NCI-H1105 treated with DMSO at 0.1 percent for 48 hours (cell line): ENCODE measurements at places on chromosomes 13 and 19.

- DNase-seq = no peak
Measured at GRCh38 chr13:97254816-97255215, 32.7 kb downstream of the MBNL2 start.

GRCh38 chr19:7877249-7877836, 3.2 kb upstream of the PRR36 start:
- no peak for DNase-seq

GRCh38 chr13:45325806-45326205, 15.2 kb downstream of the TPT1 start:
- DNase-seq = no peak

GRCh38 chr19:50947123-50947522, 5.7 kb downstream of the KLK5 start:
- no peak for DNase-seq

DNA sequence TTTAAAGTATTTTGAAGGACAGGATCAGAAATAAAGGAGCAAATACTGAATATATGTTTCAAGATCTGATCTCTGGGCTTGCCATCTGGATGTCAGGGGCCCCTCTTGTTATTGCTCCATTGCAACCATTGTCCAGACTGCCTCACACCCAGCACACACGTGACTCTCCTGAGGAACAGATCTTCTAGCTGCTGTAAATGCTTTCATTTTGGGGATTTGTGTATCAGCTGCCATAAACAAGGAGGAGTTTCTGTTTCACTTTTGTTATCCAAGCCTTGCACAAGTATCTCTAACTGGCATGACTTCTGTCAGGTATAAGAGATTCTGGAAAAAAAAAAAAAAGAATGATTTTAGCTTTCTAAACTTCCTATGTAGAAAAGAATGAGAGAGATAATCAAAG, 1624.1 kb upstream of the PRR20A start:
- no peak for DNase-seq

DNA sequence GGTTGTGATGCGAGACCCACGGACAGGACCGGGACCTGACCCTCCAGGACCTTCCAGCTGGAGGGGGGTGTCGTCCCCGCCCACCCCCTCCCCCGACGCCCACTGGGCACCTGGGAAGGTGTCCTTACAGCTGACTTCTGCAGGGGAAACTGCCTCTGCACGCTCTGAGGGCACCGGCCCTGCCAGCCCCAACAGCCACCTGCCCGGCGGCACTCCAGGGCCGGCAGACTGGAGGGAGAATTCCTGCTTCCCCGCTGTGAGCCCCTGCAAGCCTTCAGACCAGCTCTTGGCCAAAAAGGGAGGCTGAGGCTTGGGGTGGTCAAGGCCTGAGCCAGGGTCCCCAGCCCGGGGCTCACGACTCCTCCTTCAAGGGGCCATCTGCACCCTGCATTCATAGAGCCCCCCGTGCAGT, 1.2 kb downstream of the CNN2 start:
- no peak for DNase-seq

- DNase-seq = no peak
Measured at GRCh38 chr19:50496189-50497021, 14.6 kb downstream of the JOSD2 start.

- DNase-seq = no peak
Measured at GRCh38 chr13:89550938-89551337, 1796.5 kb upstream of the MIR17HG start.
